ENCODE measurements at places on chromosomes 1 and 21.

DNA sequence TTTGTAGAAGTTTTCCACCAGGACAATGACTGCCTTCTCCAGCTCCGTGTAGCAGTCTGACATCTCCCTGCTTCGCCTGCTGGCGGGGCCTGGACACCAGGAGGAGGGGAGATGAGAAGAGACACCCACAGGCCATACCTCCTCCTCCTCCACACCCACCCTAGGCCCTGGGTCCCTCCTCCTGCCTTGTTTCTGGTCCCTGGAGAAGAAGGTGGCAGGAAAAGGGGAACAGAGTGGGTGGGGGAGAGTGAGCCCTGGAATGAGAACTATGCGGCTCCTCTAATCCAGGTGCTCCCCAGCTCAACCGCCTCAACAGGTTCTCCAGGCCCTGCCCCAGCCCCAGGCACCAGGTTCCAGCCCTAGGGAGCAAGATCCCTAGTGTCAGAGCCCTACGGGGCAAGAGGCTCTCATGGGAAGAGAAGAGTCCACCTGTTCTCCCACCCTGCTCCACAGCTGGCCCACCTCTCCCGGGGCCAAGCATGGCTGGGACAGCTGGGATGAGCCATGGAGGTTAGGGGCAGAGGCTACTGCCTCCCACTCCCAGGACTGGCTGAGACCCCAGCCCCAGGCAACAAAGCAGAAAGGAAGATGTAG, 4.8 kb downstream of the S100A16 start:
- peak; percentile 51 for ATAC-seq

DNA sequence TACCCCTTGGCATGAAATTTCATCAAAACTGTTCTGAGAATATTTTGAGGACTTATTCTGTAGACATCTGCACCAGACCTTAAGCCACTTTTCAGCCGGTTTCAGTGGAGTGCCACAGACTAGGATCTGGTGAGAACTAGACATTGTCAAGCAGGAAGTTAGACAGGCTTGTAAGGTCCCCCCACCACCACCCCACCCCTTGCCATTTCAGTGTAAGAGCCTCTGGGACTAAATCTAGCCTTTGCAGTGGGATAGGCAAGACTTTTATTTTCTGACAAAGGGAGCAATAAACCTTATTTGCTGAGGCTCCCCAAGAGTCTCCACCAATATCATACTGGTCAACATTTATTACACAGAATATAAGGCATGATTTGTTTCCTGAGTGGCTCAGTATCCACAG, 77.9 kb upstream of the EXO1 start:
- no peak for ATAC-seq

DNA sequence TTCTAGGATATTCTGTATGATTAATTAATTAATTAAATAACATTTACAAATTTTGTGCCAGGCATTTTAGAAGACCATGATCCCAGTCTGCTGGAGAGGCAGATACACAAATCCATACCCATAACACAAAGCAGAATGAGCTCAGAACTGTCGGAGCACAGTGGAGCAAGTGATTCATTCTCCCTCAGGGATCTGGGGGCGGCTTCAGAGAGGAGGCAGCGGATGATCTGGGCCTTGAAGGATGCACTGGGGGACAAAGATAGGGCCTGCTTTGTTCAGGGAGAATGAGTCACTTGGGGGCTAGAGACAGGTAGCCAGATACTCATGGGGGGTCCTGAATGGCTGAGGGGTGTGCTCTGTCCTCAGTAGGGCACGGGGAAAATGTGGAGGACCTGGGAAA, 50.9 kb upstream of the TRABD2B start:
- ATAC-seq = no peak

DNA sequence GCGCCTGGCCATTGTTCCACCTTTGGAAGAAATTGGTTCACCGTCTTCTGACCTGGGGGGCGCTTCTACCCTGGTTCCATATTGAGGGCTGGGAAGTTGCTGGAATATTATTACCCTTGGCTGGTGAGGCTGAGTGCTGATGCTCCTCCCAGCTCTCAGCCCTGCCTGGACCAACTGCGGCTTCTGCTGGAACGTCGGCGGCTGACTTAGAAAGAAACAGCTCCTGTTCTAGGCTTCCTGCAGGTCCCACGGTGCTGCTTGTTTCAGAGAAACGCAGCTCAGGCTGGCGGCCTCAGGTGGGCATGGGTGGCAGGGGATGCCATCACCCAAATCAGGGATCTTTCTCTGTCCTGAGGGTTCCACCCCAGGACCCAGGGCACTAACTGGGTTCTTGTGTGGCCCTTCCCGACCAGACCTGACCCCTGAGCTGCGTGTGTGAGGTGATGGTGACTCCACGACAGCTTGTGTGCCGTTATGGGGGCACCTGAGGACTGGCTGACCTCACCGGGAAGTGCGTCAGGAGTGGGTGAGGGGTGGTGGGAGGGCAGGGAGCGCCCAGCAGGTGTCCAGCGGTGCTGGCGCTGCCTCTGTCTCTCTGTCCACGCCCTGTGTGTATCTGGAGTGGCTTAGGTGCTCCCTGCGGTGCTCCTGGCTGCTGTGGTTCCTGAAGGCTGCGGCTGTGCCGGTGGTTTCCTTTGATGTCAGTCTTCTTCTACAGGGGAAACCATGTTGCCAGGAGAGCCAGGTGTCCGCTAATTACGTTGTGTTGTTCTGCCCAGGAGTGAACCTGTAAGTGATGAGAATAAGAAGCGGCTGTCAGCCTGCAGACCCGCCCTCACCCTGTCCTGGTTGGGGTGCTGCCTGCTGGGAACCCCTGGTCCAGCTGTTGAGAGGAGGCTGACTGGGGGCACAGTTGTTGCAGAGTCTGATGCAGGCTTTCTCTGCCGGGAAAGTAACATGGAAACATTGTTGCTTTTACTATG, 8.9 kb downstream of the SKI start:
- no peak for ATAC-seq

DNA sequence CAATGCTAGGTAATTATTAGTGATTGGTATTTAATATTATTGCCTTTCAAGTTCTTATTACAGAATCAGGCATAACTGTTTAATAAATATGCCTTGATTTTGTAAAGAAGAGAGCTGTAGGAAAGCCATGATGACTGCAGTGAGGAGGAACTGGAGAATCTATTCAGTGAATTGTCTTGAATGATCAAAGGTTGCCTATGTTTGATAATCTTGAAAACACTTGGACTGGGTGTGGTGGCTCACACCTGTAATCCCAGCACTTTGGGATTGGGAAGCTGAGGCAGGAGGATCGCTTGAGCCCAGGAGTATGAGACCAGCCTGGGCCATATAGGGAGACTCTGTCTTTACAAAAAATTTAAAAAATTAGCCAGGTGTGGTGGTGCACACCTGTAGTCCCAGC, 42.4 kb downstream of the FMN2 start:
- ATAC-seq = no peak

GRCh38 chr1:75616436-75617433, 5.8 kb upstream of the SLC44A5 start:
- no peak for ATAC-seq

- no peak for ATAC-seq
Observed at GRCh38 chr1:180778782-180779398, 133.8 kb upstream of the KIAA1614 start.

GRCh38 chr1:206419250-206419649, 51.0 kb upstream of the IKBKE start:
- ATAC-seq = no peak

- no peak for ATAC-seq
Observed at GRCh38 chr1:212074313-212074712, 38.8 kb downstream of the DTL start.

All from esophagus mucosa (tissue), 1 donor.